ENCODE measurements at places on chromosomes 6 and 20.

- DNase-seq: no peak
Observed at GRCh38 chr6:51554029-51554428, 533.4 kb downstream of the PKHD1 start.

DNA sequence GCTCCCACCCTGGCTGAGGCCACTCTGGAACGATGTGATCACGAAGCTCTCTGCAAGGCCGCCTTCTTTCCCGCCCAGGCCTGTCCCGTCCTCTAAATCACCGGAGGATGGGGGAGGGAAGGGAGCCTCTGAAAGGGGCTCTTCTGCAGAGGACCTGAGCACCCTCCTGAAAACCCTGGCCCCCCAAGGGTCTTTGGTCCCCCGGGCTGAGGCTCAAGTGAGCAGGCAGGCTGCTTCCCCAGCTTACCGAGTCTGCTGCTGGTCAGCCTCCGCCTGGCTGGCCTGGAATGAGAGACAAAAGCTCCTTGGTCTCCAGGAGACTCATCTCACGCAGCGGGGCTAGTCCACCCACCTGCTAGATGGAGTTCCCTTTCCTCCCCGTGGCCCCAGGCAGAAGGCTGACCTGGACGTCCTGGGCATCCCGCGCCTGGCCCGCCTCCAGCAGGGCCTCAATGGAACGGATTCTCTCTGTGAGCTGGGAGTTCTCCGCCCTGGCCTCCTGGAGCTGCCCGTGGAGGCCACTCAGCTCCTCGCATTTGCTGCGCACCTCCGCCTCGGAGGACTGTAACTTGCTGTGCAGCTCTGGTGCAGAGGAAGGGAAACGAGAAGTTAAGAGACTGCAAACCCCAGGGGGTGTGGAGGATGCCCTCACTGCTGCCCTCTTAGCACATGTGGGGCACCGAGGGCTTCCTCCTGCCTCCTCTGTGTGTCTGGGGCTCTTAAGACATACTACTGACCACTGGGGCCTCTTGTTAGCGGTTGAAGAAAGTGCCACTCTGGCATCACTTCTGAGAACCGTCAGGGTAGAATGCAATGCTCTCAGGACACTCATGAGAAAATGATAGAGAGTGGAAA is 54.7 kb downstream of the RRBP1 start:
- DNase-seq: no peak

GRCh38 chr6:3293271-3294155 is 34.8 kb downstream of the PSMG4 start:
- DNase-seq: no peak

DNA sequence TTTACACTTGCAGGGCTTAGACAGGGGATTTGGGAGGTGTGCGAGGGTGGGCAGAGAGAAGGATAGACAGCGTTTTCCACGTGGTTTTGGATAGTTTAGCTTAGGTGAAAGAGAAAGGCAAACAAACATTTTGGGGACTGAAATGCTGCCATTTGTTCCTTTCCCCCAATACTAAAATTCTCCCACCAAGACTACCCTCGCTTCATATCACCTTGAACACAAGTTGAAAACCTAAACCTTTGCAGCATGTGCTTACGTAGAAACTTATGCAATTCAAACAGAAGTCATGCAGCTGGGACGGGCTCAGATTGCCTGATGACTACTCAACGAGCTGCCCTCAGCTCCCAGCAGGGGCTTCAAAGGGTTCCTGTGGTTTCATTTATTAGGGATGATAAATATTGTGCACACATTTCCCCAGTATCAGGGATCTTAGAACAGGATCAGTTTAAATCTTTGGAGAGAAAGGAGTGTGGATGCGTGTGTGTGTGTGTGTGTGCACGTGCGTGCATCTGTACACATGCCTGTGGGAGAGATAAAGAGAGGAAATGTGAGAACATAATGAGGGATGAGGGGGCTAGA is 77.3 kb downstream of the SLC22A23 start:
- no peak for DNase-seq

DNA sequence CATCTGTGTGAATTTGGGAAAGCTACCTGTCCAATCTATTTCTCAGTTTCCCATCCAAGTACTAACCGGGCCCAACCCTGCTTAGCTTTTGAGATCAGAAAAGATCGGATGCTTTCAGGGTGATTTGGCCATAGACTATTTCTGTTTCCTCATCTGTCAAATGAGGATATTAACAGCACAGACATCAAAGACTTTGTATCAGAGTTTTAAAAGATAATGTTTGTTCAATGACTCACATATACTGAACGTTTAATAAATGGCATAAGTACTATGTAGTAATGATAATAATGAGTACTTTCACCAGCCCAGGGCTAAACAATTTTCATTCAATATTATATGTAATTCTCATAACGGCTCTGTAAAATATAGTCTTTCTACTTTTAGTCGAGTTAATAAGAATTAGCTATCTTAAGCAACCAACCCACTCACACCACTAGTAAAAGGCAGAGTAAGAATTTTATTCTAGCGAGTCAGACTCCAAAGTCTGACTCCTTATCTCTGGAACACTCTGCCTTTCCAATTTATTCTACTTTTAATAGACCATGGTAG is 216.5 kb downstream of the ARHGAP18 start:
- DNase-seq: no peak

GRCh38 chr6:91534614-91535013 is 947.7 kb upstream of the MAP3K7 start:
- no peak for DNase-seq

DNA sequence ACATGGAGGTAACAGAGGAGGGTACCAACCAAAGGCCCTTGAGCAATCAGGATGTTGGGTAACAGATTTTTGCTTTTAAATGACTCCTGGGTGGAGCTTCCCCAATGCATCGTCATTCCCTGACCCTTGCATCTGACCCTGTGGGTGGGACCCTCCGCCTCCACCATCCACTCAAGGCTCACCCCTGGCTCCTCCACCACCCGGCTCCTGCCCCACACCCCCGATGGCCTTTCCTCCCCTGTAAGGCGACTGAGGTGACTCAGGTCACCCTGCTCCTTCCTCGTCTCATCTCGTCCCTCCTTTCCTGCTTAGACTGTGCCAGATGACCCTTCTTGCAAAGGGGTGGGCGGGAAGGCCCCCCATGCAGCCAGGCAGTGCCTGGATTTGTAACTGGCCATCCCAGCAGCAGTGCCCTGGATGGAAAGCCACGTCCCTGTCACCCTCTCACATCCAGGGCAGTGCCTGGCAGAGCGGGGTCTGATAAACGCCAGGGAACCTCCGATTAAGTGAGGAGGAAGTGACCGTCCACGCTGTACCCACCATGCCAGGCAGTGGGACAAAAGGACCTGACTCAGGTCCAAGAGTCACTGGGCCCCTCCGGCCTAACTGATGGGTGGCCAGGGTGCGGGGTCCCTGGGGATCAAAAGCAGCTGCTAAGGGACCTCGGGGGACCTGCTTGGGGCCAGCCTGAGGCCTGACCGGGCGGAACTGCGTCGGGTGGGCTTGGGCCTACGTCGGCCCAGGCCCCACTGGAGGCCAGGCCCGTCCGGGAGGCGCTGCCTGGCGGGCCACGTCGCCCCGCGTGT is 624 bp upstream of the NPEPL1 start:
- no peak for DNase-seq

- no peak for DNase-seq
Observed at GRCh38 chr6:106146852-106147351, 60.8 kb downstream of the PRDM1 start.

DNA sequence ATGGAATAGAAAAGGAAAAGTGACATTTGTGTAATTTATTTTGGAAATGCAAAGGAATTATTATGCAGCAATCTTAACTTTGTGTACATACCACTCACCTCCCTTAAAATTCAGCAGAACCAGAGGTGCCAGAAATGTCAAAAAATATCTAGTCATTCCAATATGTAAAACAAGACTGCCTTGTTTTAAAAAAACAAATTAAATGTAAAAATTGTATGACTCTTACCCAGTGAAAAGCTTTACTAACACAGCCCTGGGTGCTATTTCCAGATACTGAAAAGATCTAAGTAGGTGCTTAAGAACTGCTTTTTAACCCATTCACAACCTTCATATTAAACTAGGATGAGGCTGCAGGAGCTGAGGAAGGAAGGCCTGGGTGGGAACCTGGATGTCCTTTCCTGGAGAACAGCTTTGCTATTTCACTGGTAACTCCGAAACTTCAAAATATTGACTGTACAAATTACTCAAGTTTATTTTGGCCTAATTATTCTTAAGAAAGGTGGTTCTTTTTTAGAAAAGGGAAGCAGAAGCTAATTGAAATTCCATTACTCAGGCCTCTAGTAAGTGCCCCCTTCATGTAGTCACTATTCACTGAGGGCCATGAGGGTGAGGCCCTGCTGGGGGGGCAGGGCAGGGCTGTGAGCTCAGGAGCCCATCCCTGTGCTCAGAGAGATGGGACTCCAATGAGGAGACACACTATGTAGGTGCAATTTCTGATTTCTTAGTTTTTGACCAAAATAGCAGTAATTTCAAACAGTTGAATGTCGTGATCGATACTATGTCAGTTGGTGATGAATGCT is 139.6 kb downstream of the MAP3K4 start:
- DNase-seq: no peak

DNA sequence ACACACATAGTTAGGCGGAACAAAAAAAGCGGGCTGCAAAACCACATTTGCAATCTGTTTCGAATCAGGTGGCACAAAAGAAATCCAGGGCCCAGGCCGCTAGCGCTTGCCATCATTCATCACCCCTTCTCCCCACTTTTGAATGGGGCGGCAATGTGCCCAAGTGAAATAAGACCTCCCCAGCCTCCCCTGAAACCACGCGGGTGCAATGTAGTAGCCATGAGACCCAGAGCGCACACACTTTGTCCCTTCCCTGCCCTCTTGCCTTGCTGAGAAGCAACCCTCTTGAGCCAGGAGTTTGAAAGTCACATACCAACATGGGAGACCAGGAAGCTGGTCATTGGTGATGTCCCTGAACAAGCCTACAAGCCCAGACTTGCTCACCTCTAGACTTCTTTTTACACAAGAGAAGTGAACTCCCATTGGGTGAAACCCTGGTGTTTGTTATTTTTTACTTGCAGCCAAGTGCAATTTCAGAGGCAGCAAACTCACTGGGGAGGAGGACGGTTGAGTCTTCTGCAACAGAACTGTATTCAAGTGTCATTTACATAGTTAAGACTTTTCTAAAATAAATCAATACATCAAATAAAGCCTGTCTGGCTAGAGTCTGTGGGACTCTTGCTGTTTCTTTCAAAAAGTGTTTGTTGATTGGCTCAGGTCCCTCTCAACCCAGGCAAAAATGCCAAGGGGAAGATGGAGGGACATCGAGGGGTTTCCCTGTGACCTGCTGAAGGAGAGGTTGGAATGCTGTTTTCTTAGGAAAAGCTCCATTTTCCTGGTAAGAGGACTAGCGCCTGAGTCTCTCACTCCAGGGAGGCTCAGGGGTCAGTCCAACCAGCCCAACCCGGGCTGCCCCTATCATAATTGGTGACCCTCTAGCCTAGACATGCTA is 138.1 kb upstream of the PTPN1 start:
- peak; percentile 39 for DNase-seq

All from KBM-7 (cell line).